Dermis microvascular lymphatic vessel endothelial cell (primary cell): ENCODE measurements at places on chromosomes 5 and 9.

- DNase-seq = no peak
These were observed 275.2 kb downstream of the SMARCA2 start for GRCh38 chr9:2290382-2290781.

DNA sequence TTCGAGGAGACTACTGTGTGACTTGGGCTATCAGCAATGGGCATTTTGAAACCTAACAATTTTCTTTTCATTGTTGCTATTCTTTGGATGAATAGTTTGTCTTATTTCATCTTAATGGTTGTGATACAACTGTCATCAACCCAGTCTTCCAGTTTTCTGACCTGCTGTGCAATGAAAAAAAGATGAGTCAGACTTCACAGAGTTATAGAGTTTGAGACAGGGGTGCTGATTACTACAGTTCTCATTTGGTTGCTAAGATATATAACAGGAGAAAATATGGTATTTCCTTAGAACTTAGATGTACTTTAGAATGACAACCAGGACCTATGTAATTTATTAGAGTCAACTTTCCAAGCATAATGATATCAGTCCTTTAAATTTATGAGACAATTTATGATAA lies 564.4 kb upstream of the NUDT12 start:
- DNase-seq = no peak

DNA sequence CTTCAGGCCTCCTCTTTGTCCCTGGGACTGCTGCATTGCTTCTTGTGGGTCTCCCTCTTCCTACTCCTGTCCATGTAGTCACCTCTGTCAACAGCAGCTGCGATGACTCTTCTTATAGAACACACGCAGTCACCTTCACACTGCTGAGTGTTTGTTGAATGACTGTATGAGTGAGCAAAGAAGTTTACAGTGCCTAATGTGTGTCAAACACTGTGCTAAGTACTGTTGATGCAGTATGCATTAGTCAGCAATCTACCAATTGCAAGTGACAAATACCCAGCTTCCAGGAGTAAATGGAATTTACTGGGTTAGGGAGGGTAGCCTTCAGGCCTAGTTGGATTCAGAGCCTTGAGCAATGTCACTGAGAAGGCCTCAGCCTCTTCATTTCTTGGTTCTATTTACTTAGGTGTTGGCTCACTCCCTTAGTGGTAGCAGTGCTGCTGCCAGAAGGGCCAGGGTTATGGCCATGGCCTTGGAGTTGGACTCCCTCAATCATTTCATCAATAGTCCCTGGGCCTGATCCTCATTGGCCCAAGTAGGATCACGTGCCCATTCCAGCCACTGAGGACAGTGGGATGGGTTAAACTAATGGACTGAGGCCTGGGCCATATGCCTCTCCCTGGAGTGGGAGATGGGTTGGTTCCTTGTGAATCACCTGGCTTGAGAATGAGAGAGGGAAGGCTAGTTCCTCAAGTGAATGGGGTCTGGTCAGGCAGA lies 93.5 kb downstream of the RGS3 start:
- no peak for DNase-seq

- DNase-seq = no peak
These were observed 66.3 kb upstream of the IL33 start for GRCh38 chr9:6149315-6149714.

- DNase-seq = no peak
These were observed 31.3 kb downstream of the AGXT2 start for GRCh38 chr5:35016174-35017051.

- no peak for DNase-seq
These were observed 319.2 kb downstream of the SLCO4C1 start for GRCh38 chr5:101976933-101977332.

DNA sequence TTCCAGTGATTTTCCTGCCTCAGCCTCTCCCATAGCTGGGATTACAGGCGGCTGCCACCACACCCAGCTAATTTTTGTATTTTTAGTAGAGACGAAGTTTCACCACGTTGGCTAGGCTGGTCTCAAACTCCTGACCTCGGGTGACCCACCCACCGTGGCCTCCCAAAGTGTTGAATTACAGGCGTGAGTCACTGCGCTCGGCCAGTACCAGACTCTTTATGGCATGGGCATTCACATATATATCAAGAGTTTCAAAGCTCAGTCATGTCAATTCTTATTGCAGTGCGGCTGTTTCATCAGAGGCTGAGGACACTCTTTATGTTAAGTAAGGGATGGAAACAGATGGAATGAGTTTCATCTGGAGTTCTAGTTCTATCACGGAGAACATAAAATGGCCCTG lies 315.2 kb upstream of the CDH6 start:
- DNase-seq = no peak

GRCh38 chr5:168244838-168245559 lies 46.4 kb upstream of the WWC1 start:
- DNase-seq = no peak

DNA sequence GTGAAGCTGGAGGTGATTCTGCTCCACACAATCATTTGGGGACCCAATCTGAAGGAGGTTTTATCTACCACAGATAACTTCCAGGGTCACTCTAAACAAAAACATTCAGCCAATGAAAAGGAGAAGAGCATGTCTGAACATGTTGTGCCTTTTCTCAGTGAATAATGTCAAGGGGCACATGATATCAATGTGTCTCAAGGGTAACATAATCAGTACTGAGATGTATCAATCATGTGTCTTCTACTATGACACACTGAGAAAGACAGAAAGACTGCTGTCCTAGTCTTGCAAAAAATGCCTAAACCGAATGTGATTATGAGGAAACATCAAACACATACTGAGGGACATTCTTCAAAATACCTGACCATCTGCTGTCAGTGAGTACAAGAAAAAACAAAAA lies 25.4 kb upstream of the RASA1 start:
- no peak for DNase-seq

DNA sequence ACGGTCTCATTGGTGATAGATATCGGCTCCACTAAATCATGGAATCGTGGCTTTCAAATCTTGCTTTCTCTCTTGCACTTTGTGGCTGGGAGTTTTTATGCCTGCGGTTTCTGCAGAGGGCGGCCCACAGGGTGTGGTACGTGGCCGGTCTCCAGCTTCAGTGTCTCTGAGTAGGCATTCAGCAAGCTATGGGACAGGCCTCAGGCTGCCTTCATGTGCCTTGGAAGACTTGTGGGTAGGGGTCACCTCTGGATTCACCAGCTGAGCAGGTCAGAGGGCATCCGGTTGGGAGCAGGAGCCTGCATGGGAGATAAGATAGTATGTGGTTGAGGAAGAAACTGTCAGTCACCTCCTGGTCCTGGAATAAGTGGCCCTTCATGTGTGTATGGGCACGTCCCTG lies 47.7 kb downstream of the AMBP start:
- no peak for DNase-seq
